ENCODE measurements at places on chromosomes 4 and X.

GRCh38 chrX:122586831-122587230 is 597.2 kb upstream of the GRIA3 start:
- H3K27me3 ChIP-seq: no peaks in the 10 kb centered on the region
- H3K27ac ChIP-seq: no peak overlapping the region
- no peak for DNase-seq
- no peaks in the 10 kb centered on the region for H3K4me1 ChIP-seq
- no peak overlapping the region for H3K4me3 ChIP-seq

DNA sequence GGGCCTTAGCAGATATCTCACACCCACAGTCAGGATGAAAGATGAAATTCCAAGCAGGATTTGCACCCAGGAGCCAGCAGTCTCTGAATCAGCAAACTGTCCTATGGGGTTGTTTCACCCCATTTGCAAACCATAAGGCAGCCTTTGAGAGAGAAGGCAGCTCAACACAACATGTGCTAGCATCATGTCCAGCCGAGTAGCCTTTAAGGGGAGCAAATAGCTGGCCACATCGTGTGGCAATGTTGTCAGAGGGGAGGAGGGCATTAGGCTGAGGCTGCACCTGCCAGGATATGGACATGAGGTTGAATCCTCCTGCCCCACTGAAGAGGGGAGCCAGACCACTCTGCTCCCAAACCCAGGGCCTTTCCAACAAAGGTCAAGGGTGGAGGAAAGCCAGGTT is 20.6 kb upstream of the PJA1 start:
- no peak for DNase-seq
- H3K36me3 ChIP-seq: no peaks in the 10 kb centered on the region
- H3K4me3 ChIP-seq: no peak overlapping the region
- H3K27me3 ChIP-seq: no peaks in the 10 kb centered on the region
- no peak overlapping the region for H3K27ac ChIP-seq

DNA sequence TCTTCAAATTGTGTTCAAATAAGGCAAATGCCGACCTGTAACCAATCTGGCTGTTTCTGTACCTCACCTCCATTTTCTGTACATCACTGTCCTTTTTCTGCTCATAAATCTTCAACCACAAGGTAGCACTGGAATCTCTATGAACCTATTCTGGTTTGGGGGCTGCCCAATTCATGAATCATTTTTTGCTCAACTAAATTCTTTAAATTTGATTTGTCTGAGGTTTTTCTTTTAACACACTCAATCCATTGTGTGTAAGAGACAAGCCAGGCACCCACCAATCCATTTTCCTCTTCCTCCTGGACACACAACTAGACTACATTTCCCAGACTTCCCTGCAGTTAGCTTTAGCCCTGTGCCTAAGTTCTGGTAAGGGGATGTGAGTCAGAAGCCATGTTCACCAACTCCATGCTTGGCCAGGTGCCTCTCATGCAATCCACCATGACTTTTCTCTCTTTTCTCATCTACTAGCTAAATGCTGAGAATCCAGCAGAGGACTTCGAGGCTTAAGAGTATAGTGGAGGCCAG is 193.2 kb upstream of the KLF3 start:
- H3K27me3 ChIP-seq: no peaks in the 10 kb centered on the region
- DNase-seq: no peak
- no peak overlapping the region for H3K27ac ChIP-seq
- peaks cover 8% of the 10 kb centered on the region for H3K36me3 ChIP-seq
- H3K4me3 ChIP-seq: no peak overlapping the region

DNA sequence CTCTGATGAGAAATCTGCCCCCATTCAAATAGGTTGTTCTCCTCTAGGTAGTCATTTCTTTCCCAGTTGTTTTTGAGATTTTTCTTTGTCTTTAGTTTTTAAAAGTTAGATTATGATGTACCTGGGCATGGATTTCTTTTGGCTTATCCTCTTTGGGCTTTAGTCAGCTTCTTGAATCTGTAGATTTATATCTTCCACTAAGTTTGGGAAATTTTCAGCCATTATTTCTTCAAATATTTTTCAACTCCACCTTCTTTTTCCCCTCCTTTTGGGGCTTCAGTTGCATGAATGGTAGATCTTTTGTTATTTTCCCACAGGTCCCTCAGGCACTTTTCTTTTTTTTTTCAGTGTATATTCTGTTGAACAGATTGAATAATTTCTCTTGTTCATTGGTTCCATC is 77.3 kb downstream of the JADE3 start:
- H3K27ac ChIP-seq: no peak overlapping the region
- no peak for DNase-seq

GRCh38 chr4:2494992-2495391 is 26.1 kb downstream of the RNF4 start:
- H3K36me3 ChIP-seq: peaks cover 24% of the 10 kb centered on the region
- no peaks in the 10 kb centered on the region for H3K27me3 ChIP-seq
- H3K4me3 ChIP-seq: no peak overlapping the region
- no peak for DNase-seq
- no peak overlapping the region for H3K27ac ChIP-seq

DNA sequence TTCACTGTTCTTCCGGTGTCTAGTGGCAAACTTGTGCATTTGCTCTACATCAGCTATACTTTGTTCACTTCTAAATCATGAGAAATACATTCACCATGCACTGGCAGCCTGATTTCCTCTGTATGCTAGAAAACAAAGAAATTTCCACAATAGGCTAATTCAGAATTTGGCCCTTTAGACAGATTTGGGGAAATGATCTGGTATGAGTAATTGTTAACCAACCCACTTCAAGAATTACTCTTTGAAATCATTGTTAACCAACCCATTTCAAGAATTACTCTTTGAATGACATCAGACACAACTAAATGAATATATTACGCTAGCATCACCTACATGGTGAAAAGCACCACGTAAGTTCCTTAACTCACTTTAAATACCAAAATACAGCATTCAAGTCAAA is 14.6 kb downstream of the APBB2 start:
- H3K27me3 ChIP-seq: no peaks in the 10 kb centered on the region
- H3K36me3 ChIP-seq: no peaks in the 10 kb centered on the region
- no peak overlapping the region for H3K4me3 ChIP-seq
- DNase-seq: no peak

Data from neural crest cell (in vitro differentiated cells).